ENCODE measurements at places on chromosomes 13 and 19.

- no peak for DNase-seq
These were observed 85.8 kb upstream of the UBL3 start for GRCh38 chr13:29936051-29936813.

- DNase-seq, result no peak
These were observed 12.3 kb downstream of the POMP start for GRCh38 chr13:28671126-28671792.

GRCh38 chr19:50026550-50026906 lies 723 bp downstream of the ZNF473 start:
- DNase-seq, result no peak

DNA sequence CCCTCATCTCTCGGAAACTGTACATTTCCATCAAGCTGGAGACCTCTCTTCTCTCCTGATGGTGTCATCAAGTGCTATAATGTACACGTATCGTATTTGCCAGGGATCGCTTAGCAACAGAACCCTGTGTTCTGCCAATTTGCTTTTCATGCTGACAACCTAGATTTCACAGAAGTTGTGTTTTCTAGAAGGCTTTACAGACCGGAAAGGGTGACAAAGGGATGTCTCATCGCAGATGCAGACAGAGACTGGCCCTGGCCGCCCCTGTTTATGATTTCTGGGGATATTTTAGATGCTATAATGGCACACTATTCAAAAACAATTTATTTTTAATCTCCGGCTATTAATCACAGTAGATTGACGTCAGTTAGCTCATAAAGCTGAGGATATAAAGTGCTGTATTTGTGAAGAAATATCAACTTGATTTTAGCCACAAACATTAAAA lies 291.4 kb downstream of the IRS2 start:
- no peak for DNase-seq

DNA sequence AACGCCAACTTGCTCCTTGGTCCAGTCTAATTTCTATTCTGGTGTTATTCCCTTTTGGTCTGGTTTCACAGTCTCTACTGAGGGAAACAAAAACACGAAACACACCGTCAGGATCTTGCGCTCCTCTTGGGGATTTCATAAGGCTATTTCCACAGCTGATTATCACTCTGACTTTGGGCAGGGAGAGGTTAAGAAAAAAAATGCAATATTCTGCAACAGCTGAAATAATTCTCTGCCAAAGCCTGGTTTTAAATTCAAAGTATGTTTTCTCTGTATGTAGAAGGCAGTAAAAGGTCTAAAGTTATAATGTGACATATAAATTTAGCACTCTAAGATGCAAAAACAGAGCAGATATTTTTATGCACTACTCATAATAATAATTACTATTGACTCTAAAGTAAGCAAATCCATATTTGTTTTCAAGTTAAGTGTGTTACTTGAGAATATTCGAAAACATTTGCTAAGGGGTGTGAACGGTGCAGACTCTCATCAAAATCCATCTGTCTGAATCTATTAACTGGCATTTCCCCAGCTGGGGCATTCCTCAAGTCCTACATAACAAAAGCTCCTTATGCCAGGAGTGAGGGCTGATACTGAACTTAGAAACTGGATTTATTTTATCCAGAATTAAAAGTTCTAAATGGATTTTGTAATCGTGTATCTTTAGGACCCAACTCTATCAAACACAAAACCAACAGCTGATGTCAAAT lies 38.4 kb upstream of the STARD13 start:
- no peak for DNase-seq

GRCh38 chr19:49939721-49940481 lies 10.6 kb upstream of the NUP62 start:
- DNase-seq, result no peak

- no peak for DNase-seq
These were observed 27.4 kb downstream of the CLEC4M start for GRCh38 chr19:7790416-7790815.

DNA sequence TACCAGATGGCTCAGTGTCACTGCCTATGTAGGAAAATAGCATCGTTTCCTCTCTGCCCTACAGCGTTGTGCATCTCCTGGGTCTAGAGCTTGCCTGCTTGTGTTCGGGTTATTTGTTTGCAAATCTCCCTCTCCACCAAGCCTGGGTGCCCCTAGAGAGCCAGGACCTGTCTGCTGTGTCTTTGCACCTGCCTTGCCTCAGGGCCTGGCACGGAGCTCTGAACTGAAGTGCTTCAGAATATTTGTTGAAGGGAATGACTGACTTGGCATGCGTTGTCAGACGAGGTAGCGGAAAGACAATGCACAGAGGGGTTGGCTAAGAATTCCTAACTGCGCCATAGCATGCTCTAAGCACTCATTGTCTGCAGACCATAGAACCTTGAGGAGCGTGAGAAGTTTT lies 263.4 kb downstream of the FGF9 start:
- DNase-seq, result no peak

DNA sequence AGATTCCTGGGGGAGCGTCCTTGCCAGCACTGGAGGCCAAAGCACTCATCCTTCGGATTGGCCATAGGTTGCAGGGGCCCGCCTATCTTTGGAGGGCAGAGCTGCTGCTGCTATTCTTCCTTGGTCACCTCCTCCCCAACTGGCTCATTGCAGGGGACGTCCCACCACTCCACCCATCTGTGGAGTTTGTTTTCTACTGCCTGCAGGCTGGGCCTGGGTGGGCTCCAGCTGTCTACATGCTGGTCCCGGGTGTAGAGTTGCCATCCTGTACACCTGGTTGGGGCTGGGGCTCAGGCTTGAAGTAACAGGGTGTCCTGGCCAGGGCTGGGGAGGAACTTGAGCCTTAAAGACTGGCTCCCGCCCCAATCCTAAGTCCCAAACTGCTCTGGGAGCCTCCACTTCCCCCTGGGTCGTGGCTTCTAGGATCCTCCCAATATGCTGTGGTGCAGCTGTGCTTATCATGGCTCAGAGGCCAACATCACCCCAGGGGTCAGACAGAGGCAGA lies 2.1 kb downstream of the RNF225 start:
- no peak for DNase-seq

- no peak for DNase-seq
These were observed 180.9 kb downstream of the DIAPH3 start for GRCh38 chr13:59982631-59983382.

- DNase-seq, result no peak
These were observed 16.1 kb downstream of the LGALS16 start for GRCh38 chr19:39671739-39672363.

GRCh38 chr13:70784207-70784989 lies 676.1 kb upstream of the KLHL1 start:
- no peak for DNase-seq

GRCh38 chr19:35673121-35673804 lies 6.9 kb downstream of the UPK1A start:
- DNase-seq, result peak; percentile 32

DNA sequence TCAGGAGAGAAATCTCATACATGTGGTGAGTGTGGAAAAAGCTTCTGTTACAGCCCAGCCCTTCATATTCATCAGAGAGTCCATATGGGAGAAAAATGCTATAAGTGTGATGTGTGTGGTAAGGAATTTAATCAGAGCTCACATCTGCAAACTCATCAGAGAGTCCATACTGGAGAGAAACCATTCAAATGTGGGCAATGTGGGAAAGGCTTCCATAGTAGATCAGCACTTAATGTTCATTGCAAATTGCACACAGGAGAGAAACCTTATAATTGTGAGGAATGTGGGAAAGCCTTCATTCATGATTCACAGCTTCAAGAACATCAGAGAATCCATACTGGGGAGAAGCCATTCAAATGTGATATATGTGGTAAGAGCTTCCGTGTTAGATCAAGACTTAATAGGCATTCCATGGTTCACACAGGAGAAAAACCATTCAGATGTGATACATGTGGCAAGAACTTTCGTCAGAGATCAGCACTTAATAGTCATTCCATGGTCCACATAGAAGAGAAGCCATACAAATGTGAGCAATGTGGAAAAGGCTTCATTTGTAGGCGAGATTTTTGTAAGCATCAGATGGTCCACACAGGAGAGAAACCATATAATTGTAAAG lies 15.2 kb downstream of the ZNF221 start:
- no peak for DNase-seq

DNA sequence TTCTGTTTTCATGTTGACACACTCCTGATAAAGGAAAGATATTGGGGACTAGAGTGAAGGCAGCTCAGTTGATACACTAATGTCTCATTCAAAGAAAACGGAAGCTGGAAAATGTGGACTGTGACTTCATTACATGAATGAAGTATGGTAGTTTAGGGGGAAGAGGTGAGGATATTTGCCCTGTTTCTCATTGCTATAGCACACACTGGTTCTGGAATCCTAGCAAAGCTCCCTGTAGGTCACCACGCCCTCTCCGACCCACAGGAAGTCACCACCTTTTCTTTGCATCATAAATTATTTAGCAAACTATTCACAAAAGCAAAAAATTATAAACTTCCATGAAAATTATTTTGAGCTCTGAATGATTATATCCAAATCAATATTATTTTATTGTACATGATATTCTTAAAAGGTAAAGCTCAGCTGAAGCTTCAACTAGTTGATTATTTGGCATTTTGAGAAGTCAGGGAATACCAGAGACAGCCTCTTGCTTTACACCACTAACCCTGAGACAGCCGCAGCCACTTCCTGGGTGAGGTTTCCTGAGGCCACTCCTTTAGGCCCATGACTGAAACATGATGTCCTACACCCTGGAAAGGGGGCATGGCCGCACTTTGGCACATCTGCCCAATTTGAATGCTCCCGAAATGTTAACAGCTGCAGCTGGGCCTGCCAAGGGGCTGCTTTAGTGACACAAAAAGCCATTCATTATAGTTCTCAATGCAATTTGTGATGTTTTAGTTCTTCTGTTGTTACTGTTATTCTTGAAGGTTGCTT lies 50.0 kb upstream of the WDFY2 start:
- DNase-seq, result no peak

- DNase-seq, result no peak
These were observed 423.8 kb downstream of the IRS2 start for GRCh38 chr13:109362616-109363015.

DNA sequence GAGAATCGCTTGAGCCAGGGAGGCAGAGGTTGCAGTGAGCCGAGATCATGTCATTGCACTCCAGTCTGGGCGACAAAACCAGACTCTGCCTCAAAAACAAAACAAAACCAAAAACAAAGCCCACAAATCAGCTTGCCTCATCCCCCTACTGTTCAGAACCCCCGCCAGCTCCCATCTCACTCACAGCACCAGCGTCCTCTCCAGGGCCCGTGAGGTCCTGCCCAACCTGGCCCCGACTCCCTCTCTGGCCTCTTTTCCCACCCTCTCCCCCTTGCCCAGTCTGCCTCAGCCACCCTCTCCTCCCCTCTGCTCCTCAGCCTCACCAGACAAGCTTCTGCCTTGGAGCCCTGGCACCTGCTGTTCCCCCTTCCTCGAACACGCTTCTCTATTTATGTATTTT lies 3.8 kb downstream of the SLC8A2 start:
- no peak for DNase-seq

DNA sequence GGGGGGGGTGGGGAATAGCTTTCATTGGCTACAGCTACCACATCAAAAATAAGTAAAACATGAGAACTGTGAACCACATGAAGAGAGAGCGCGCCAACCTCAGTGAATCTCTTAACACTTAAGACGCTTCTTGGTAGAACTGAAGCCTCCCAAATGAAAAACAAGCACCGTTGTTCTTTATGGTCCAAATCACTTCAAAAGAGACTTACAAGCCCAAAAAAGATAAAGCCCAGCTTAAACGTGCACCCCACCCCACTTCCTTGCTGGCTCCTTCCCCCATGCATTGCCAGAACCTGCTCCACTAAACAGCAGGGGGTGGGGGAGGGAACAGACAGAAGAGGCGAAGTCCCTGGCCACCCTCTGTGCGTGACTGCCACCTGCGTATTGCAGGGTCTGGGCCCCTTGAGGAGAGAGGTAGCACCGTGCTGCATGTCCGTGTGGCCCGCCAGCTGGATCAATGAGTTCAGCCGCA lies 479.1 kb downstream of the FOXO1 start:
- no peak for DNase-seq

- DNase-seq, result no peak
These were observed 151.7 kb downstream of the DCLK1 start for GRCh38 chr13:35979361-35979951.
